Hematopoietic multipotent progenitor cell treated with erythropoietin and hydrocortisone succinate and interleukin-3 and kit ligand, for 8 days (in vitro differentiated cells): ENCODE measurements at places on chromosomes 5 and 9.
A peak's percentile ranks its signal among the peaks of the same experiment; 100 is the strongest.

DNA sequence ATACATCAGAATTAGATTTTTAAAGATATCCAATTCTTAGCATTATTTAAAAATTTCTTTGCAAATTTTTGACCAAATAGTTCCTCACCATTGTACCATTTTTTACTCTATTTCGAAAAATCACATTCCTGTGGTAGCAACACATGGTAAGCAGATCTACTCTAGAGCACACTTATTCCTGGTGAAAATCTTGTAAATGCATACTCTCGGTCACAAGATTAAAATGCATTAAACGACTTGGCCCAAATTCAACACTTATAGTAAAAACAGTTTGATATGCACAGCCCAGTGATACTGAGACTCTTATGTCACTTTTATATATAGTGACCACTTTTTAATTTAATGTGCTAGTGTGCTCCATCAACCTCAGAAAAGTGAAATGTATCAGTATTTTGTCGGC is 208.8 kb upstream of the TARS1 start:
- DNase-seq, result no peak

DNA sequence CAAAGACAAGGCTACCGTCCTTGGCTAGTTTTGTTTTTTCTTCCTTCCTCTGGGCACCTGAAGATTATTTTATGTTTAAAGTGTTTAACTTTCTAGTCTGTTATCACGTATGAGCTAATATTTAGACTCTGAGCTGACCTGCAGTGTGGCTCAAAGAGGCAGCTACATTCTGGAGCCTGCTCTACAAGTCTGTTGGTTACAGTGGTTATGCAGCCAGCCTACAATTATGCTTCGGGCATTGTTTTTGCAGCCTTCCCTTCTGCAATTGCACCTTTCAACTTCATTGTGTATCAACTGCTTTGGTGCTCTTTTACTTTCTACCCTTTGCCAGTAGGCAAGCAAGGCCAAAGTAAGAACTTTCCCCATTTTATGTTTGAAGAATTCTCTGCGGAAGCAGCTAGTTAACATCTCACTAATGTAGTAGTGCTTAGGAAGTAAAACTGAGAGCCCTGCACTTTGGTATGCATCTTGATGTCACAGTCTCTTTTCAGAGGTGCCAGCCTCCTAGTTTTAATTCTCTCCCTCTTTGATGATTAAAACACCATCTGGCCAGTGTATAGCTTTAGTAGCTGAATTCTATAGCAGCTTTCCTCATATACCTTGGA is 322.1 kb downstream of the FAM170A start:
- no peak for DNase-seq

DNA sequence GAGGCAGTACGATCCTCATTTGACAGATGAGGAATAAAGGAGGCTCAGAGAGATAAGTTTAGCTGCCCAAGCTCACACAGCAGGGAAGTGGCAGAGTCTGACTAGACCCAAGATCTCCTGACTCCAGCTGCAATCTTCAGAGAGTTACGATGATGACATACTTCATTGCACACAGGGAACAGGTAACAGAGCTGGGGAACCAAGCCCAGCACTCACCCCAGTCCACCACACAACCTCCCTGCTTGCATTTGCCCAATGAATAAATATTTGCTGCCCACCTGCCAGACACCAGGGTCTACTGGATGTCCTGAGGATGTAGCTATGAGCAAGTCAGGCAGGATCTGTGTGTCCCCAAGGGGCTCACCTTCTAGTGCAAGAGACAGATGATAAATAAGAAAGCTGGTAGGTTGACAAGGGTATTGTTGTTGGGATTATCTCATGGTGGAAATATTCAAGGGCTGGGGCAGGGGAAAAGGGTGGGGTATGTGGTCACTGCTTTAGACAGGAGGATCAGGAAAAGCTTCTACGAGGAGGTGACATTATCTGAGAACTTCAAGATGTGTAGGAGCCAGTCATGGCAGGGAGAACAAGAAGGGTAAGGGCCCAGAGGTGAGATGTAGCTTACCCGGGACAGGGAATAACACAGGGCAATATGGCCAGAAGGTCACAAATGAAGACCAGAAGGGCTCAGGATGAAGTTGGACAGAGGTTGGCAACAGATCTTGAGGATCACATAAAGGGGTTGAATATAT is 28.6 kb upstream of the CPEB4 start:
- DNase-seq, result peak; percentile 68

- peak; percentile 54 for DNase-seq
Measured at GRCh38 chr9:130114741-130115140, 57.5 kb upstream of the NCS1 start.

DNA sequence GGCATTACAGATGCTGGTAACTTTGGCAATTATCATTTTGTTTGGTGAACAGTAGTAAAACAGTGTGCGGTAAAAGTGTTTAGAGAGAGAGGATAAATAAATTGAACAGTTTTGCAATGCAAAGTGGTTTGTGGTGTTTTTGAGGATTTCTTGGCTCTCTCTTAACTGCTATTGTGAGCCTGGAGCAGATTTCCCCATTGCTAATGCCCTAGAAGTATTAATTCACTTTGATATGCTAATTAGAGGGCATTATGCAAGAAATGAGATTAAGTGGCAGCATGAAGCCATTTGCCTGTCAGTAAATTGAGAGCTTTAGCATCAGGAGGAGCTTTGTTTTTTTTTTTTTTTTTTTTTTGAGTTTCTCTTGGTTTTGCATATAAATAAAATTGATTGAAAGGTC is 8.2 kb downstream of the PBX3 start:
- DNase-seq, result no peak

GRCh38 chr9:136230365-136230764 is 15.2 kb downstream of the QSOX2 start:
- DNase-seq, result peak; percentile 78

DNA sequence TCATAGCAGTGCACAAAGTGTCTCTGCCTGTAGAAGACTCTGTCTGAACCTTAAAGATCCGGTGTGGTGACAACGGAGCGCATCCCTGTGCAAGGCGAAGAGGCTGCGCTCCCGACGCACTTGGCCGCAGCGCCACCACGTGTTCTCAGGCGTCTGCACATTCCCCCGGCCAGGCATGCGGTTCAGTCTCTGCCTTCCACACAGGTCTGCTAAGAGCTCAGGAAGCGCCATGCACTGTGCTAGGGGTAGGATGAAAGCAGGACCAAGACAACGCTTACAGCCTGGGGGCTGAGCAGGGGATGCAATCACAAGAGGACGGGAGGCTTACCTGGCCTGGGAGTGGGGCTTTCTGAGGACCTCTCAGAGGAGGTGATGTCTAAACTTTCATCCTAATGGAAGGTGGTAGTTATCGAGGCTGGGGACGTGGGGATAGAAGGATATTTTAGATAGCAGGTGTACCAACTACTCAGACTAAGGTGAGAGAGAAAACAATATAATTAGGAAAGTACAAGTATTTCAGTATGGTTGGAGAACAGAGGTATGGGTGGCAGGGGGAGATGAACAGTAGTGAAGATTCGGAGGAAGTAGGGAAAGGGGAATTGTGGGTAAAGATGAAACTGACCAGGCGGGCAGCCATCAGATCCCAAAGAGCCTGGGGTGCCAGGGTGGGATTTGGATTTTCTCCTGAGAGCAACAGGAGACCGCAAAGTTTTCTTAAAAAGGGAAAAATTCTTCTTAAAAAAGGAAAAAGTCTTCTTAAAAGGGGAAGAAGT is 13.3 kb downstream of the CAPSL start:
- DNase-seq, result peak; percentile 66

- DNase-seq, result no peak
Measured at GRCh38 chr9:137354845-137355760, 53.0 kb upstream of the NRARP start.

- no peak for DNase-seq
Measured at GRCh38 chr5:20554001-20554400, 566.0 kb upstream of the CDH18 start.

- DNase-seq, result no peak
Measured at GRCh38 chr5:33195431-33196165, 245.2 kb upstream of the TARS1 start.

GRCh38 chr5:79235261-79235633 is 684 bp upstream of the JMY start:
- DNase-seq, result peak; percentile 48

- no peak for DNase-seq
Measured at GRCh38 chr5:168472329-168472728, 13.9 kb upstream of the RARS1 start.

- no peak for DNase-seq
Measured at GRCh38 chr5:156496291-156496690, 169.3 kb downstream of the SGCD start.

- no peak for DNase-seq
Measured at GRCh38 chr5:169243651-169244422, 57.1 kb downstream of the SLIT3 start.

DNA sequence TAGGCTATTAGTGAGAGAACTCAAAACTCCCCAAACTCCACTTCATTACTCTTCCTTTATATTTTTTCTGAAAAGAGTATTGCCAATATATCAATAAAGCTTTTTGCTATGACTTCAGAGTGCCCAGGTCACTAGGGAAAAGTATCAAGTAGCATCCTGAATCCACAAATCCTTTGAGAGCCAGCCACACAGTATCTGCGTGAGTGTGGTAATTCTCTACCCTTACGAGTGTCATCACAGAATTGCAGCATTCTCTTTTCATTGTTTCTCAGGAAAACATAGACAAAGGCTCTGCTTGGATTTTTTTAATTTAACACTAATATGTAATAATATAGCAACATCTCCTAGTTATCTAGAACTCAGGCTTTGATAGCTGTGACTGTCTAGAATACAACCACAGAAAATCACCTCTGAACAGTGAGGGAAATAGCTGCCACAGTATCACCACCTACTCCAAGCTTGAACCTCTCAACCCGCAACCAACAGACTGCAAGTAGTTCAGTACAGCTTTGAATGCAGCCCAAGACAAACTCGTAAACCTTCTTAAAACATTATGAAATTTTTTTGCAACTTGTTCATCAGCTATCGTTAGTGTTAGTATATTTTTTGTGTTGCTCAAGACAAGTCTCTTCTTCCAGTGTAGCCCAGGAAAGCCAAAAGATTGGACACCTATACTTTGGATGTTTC is 79.3 kb upstream of the CCDC152 start:
- no peak for DNase-seq

GRCh38 chr9:121736934-121737462 is 85.6 kb downstream of the DAB2IP start:
- DNase-seq, result peak; percentile 55

- no peak for DNase-seq
Measured at GRCh38 chr5:167982-168660, 23.2 kb upstream of the LRRC14B start.
